ENCODE measurements at places on chromosomes 5 and 9. TPM values are rescaled to one million over a fixed set of nuclear protein-coding genes. Genes with fewer than 3 reads are reported as not detected.

CAPSL gene
- not detected for total RNA-seq

C9orf50 gene
- not detected for total RNA-seq

PTGR1 gene
- total RNA-seq = 26.9 TPM

LCN9 gene
- total RNA-seq = not detected

IFNK gene
- total RNA-seq = not detected

BRD8 gene
- total RNA-seq = 47.6 TPM

MARCOL gene
- not detected for total RNA-seq

PAXX gene
- total RNA-seq = 41.8 TPM

PPP3R2 gene
- not detected for total RNA-seq

ERP44 gene
- total RNA-seq = 24.2 TPM

RNF44 gene
- total RNA-seq = 22.7 TPM

PRSS3 gene
- total RNA-seq = 0.69 TPM

SPINK7 gene
- total RNA-seq = not detected

CCIN gene
- 0.30 TPM for total RNA-seq

KLF4 gene
- total RNA-seq = 95.0 TPM

DNA sequence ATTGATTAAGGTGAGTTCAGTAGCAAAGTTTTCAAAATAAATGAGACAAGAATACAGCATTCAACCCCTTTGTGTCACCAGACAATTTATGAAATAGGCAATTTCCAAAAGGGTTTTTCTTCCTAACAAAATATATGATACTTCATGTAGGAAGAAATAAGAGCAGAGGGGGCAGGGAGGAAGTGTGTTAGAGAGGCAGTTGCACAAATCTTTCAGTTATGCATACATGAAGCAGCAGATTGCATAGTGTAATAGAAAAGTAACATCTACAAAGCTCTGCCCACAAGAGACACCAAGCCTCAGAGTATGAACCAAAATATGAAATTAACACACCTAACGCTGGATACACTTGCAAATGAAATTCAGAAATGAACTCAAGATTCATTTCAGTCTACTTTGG lies 157.0 kb downstream of the DENND1A start:
- no peaks in the 10 kb centered on the region for H3K27me3 ChIP-seq
- no peaks in the 10 kb centered on the region for H3K4me1 ChIP-seq
- no peaks in the 10 kb centered on the region for H3K36me3 ChIP-seq
- no peak overlapping the region for H3K4me3 ChIP-seq
- H3K27ac ChIP-seq = no peak overlapping the region

DNA sequence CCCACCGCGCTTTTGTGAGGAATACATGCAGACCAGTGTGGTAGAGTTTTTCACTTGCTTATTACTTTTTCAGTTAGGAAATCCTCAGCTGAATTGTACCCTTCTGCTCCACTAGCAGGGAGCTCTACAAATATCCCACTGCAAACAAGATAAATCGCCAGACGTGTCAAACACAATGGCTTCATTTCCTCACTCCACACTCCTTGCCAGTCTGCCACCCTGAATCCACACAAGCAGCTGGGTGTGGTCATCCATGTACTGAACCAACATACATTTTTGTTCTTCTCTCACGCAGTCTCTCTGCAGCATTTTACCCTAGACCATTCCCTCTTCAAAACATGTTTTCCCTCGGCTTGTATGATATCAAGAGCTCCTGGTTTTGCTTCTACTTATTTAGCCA lies 3.7 kb upstream of the ROR2 start:
- H3K36me3 ChIP-seq = no peaks in the 10 kb centered on the region
- DNase-seq = no peak
- H3K4me3 ChIP-seq = no peak overlapping the region
- H3K27ac ChIP-seq = no peak overlapping the region
- H3K4me1 ChIP-seq = peaks cover 15% of the 10 kb centered on the region
- peaks cover 22% of the 10 kb centered on the region for H3K27me3 ChIP-seq

- H3K36me3 ChIP-seq = no peaks in the 10 kb centered on the region
- no peak overlapping the region for H3K27ac ChIP-seq
- no peak for DNase-seq
- no peak overlapping the region for H3K4me3 ChIP-seq
- peaks cover 25% of the 10 kb centered on the region for H3K4me1 ChIP-seq
Observed at GRCh38 chr5:102778478-102778877, 23.4 kb downstream of the PAM start.

- H3K27ac ChIP-seq = no peak overlapping the region
- H3K4me3 ChIP-seq = no peak overlapping the region
- H3K27me3 ChIP-seq = no peaks in the 10 kb centered on the region
- no peaks in the 10 kb centered on the region for H3K36me3 ChIP-seq
- DNase-seq = no peak
- peaks cover 16% of the 10 kb centered on the region for H3K4me1 ChIP-seq
Observed at GRCh38 chr9:27124151-27124550, 15.1 kb downstream of the TEK start.

DNA sequence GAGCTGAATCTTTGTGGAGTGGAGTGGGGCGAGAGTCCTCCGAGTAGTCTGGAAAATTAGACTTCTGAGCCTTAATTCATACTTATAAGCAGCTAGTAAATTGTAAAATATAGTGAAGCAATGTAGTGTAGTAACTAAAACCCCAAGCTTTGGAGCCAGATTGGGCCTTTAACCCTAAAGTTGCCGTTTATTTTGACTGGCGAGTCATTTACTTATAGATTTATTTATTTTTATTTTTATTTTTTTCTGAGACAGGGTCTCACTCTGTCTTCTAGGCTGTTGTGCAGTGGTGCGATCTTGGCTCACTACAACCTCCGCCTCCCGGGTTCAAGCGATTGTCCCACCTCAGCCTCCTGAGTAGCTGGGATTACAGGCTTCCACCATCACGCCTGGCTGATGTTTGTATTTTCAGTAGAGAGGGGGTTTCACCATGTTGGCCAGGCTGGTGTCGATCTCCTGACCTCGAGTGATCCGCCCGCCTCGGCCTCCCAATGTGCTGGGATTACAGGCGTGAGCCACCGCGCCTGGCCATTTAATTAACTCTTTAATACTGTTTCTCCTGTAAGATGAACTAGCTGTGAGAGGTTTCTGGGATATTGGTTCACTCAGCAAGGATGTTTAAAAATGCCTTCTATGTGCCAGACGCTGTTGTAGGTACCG lies 687 bp upstream of the RPS23 start:
- no peaks in the 10 kb centered on the region for H3K27me3 ChIP-seq
- peak overlapping the region; percentile 85 for H3K27ac ChIP-seq
- peaks cover 12% of the 10 kb centered on the region for H3K4me1 ChIP-seq
- peak; percentile 34 for DNase-seq
- peaks cover 19% of the 10 kb centered on the region for H3K36me3 ChIP-seq

DNA sequence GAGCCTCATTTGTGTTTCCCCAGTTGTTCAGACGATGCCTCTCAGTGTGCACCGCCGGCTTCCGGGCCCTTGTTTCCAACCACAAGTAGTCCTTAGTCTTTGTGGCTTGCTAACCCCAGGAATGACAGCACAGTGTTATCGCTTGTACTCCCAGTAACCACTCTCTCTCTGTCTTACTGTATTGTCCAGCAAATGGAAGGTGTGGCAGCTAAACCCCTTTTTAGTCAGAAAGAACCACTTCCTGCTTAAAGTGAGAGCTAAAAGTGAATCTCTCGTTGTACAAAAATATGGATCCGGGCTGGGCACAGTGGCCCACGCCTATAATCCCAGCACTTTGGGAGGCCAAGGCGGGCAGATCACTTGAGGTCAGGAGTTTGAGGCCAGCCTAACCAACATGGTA lies 61.3 kb downstream of the ENC1 start:
- no peak overlapping the region for H3K27ac ChIP-seq
- no peaks in the 10 kb centered on the region for H3K36me3 ChIP-seq
- H3K4me1 ChIP-seq = peaks cover 17% of the 10 kb centered on the region
- DNase-seq = no peak
- no peaks in the 10 kb centered on the region for H3K27me3 ChIP-seq

DNA sequence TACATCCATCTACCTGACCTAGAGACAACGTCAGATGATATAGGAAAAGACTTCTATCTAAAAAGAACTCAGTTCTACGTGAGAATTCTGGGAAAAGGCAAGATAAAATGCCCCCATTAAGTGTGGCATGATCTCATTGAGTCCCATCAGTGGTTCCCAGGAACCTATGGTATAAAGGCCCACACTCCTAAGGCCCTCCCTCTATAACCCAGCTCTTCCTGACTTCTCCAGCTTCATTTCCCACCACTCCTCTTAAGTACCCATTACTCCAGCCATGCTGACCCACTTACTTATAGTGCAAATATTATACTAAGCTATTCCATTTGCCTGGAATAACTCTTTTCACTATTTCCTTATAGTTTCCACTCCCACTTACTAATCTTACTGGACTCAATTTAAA lies 95.4 kb upstream of the NR5A1 start:
- no peak overlapping the region for H3K4me3 ChIP-seq
- H3K27me3 ChIP-seq = no peaks in the 10 kb centered on the region
- peak overlapping the region; percentile 63 for H3K27ac ChIP-seq
- DNase-seq = no peak

DNA sequence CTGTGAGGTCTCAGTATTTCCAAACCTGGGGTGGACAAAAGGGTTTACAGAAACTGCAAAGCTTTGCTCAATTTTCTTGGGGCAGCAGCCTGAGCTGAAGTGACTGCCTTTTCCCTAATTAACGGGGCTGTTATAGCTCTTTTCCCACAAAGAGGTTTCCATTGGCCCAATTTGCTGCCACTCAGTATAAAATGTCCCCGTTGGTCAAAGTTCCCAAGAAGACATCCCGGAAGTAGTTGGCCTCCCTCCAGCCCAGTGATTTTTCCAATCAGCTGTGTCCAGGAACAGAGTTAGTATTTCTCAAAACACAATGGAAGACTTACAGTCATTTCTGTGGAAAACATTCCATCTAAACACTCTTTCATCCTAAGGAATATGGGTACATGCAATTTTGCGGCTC lies 643.6 kb downstream of the ACTL7B start:
- H3K27me3 ChIP-seq = no peaks in the 10 kb centered on the region
- no peaks in the 10 kb centered on the region for H3K4me1 ChIP-seq
- H3K36me3 ChIP-seq = no peaks in the 10 kb centered on the region
- no peak for DNase-seq

- H3K27me3 ChIP-seq = no peaks in the 10 kb centered on the region
- no peaks in the 10 kb centered on the region for H3K36me3 ChIP-seq
- no peaks in the 10 kb centered on the region for H3K4me1 ChIP-seq
- no peak overlapping the region for H3K4me3 ChIP-seq
- no peak for DNase-seq
Observed at GRCh38 chr9:16289639-16290038, 580.8 kb downstream of the BNC2 start.

GRCh38 chr9:124280176-124280691 lies 22.5 kb downstream of the NEK6 start:
- peaks cover 61% of the 10 kb centered on the region for H3K4me1 ChIP-seq
- peak overlapping the region; percentile 76 for H3K27ac ChIP-seq
- H3K36me3 ChIP-seq = no peaks in the 10 kb centered on the region
- no peaks in the 10 kb centered on the region for H3K27me3 ChIP-seq
- H3K4me3 ChIP-seq = no peak overlapping the region
- DNase-seq = peak; percentile 82

DNA sequence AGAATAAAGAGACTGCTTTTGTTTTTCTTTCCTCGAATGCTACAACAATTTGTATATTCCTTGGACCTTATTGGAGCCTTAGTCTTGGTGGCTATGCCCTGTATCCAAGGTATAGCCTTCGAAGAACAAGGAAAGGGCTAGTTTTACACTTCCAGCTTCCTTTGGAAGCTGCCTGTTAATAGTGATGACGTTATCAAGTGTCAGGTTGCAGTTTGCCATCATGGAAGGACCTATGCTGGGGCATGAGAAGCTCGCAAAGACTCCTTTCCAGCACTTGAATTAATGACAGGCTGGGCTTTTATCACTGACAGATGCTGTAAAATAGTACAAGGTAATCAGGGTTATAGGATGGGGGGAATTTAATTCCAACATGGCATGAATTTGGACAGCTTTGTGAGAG lies 157.9 kb downstream of the KDM4C start:
- H3K27me3 ChIP-seq = no peaks in the 10 kb centered on the region
- no peaks in the 10 kb centered on the region for H3K36me3 ChIP-seq
- H3K4me3 ChIP-seq = no peak overlapping the region
- H3K4me1 ChIP-seq = no peaks in the 10 kb centered on the region
- no peak overlapping the region for H3K27ac ChIP-seq

- no peaks in the 10 kb centered on the region for H3K27me3 ChIP-seq
- H3K27ac ChIP-seq = no peak overlapping the region
- H3K36me3 ChIP-seq = no peaks in the 10 kb centered on the region
- peak; percentile 71 for DNase-seq
Observed at GRCh38 chr9:64773491-64773931, 511.5 kb downstream of the FOXD4L5 start.

GRCh38 chr5:133371371-133372155 lies 240.8 kb downstream of the FSTL4 start:
- H3K4me1 ChIP-seq = no peaks in the 10 kb centered on the region
- DNase-seq = peak; percentile 32
- H3K27ac ChIP-seq = no peak overlapping the region
- H3K36me3 ChIP-seq = no peaks in the 10 kb centered on the region
- H3K27me3 ChIP-seq = no peaks in the 10 kb centered on the region
- no peak overlapping the region for H3K4me3 ChIP-seq

- no peaks in the 10 kb centered on the region for H3K36me3 ChIP-seq
- H3K4me1 ChIP-seq = peaks cover 11% of the 10 kb centered on the region
- no peak overlapping the region for H3K27ac ChIP-seq
- no peak for DNase-seq
- H3K4me3 ChIP-seq = no peak overlapping the region
- H3K27me3 ChIP-seq = no peaks in the 10 kb centered on the region
Observed at GRCh38 chr9:89502671-89503070, 4.8 kb upstream of the SEMA4D start.

- no peak overlapping the region for H3K27ac ChIP-seq
- no peak for DNase-seq
- no peaks in the 10 kb centered on the region for H3K36me3 ChIP-seq
- H3K4me1 ChIP-seq = no peaks in the 10 kb centered on the region
Observed at GRCh38 chr5:121285801-121286521, 565.7 kb upstream of the FTMT start.

- H3K4me1 ChIP-seq = no peaks in the 10 kb centered on the region
- H3K27me3 ChIP-seq = no peaks in the 10 kb centered on the region
- H3K36me3 ChIP-seq = no peaks in the 10 kb centered on the region
- DNase-seq = no peak
Observed at GRCh38 chr5:24363789-24364481, 280.8 kb downstream of the CDH10 start.

- no peak overlapping the region for H3K4me3 ChIP-seq
- no peaks in the 10 kb centered on the region for H3K36me3 ChIP-seq
- no peaks in the 10 kb centered on the region for H3K27me3 ChIP-seq
- DNase-seq = no peak
- H3K4me1 ChIP-seq = no peaks in the 10 kb centered on the region
Observed at GRCh38 chr5:9408964-9409363, 136.9 kb downstream of the SEMA5A start.

GRCh38 chr9:99828417-99829176 lies 6.9 kb downstream of the NR4A3 start:
- DNase-seq = peak; percentile 86
- no peak overlapping the region for H3K4me3 ChIP-seq
- H3K27me3 ChIP-seq = peaks cover 2% of the 10 kb centered on the region
- H3K4me1 ChIP-seq = peaks cover 35% of the 10 kb centered on the region

GRCh38 chr5:120630550-120630949 lies 166.4 kb downstream of the PRR16 start:
- DNase-seq = no peak
- no peak overlapping the region for H3K4me3 ChIP-seq
- H3K27ac ChIP-seq = no peak overlapping the region

- no peak overlapping the region for H3K4me3 ChIP-seq
- no peaks in the 10 kb centered on the region for H3K4me1 ChIP-seq
- H3K36me3 ChIP-seq = no peaks in the 10 kb centered on the region
- peak; percentile 40 for DNase-seq
- H3K27me3 ChIP-seq = no peaks in the 10 kb centered on the region
Observed at GRCh38 chr9:134630861-134631260, 10.7 kb upstream of the COL5A1 start.

GRCh38 chr5:100519075-100519474 lies 16.1 kb upstream of the FAM174A start:
- no peaks in the 10 kb centered on the region for H3K4me1 ChIP-seq
- no peaks in the 10 kb centered on the region for H3K36me3 ChIP-seq
- H3K27me3 ChIP-seq = no peaks in the 10 kb centered on the region

Data from upper lobe of left lung (tissue), 6 donors.